ENCODE measurements at places on chromosomes 7 and 10.
A peak's percentile ranks its signal among the peaks of the same experiment; 100 is the strongest.

- peak; percentile 40 for DNase-seq
Observed at GRCh38 chr7:106844279-106844997, 20.6 kb upstream of the PIK3CG start.

- no peak for DNase-seq
Observed at GRCh38 chr10:72314263-72314662, 40.5 kb downstream of the DNAJB12 start.

DNA sequence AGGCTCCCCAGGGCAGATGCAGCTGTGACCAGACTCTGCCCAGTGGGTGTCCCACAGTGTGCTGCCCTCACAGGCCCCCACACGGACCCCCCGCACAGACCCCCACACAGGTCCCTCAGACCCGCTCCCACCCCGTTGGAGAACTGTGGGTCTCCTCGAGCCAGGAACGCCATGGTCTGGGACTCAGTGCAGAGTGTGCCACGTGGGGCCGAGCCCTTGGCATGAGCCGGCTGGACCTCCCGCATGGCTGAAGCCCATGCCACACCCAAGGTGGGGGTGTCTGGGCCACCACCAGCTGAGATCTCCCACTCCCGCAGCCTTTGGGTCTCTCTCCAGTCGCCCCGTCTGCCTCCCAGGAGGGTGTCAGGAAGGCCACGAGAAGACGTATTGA is 34.3 kb downstream of the JAKMIP3 start:
- DNase-seq = peak; percentile 64

DNA sequence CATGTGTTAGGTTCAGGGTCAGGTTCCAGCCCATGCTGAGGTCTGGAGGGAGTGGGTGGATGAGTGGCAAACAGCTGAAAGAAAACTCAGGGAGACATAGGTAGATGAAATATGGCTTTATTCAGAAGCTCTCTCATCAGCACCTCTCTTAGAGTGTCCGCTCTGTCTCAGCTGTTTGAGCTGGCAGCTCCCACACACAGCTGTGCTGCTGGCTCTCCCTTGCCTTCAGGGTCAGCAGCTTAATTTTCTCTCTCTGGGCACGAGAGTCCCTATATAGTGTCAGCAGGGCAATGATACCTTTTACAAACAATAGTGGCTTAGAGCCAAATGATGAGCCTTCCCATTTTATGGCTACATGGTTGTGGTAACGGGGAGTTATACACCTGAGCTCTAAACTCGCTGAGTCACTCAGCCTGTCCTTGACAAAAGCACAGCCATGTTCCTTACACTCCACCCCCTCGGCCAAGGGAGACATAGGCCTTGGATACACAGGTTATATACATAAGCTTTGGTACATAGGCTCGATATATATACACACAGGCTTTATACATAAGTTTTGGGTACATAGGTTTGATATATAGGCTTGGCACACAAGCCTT is 10.4 kb downstream of the RNF133 start:
- no peak for DNase-seq
